HFFc6 (cell line): ENCODE measurements at places on chromosomes 1 and 21. TPM values are rescaled to one million over a fixed set of nuclear protein-coding genes. Genes with fewer than 3 reads are reported as not detected.

DNA sequence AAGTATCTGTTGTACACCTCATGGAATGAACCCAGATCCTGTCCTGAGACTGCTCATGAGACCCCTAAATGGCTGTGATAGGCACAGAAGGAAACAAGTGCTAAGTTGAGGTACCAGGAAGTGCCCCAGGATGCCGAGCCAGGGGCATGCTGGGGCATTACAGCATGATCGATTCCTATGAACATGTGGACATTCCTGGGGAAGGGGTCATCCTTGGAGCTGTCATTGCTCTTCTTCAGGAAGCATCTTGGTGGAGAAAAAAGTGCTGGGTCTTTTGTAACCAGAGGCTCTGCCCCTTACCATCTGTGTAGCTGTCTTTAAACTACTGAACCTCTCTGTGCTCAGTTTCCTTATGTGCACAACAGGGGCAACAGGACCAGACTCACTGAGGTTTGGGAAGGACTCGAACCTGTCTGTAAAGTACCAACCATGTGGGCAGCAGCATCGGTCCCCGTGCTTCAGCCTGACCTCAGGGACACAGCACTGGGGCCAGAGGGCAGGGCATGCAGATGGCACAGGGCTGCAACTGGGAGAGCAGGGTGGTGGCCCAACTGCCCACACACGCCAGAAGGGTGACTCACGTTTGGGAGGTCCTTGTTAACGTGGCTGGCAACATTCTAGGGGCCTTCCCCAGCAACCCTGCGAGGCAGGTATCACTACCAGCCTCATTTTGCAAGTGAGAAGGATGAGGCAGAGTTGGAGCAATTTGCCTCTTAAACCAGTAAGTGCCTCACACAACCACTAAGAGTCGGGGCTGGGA is 142.3 kb upstream of the EDN2 start:
- H3K36me3 ChIP-seq, result peaks cover 4% of the 10 kb centered on the region; the same call in 1 of the 2 replicates
- DNase-seq, result no peak
- H3K4me3 ChIP-seq, result no peak overlapping the region

- no peaks in the 10 kb centered on the region for H3K27me3 ChIP-seq
- DNase-seq, result peak; percentile 62
- H3K36me3 ChIP-seq, result peaks cover 7% of the 10 kb centered on the region; the same call in 1 of the 2 replicates
- peaks cover 61% of the 10 kb centered on the region for H3K4me1 ChIP-seq
These were observed 85.9 kb downstream of the TCP10L start for GRCh38 chr21:32499249-32500055.

DNA sequence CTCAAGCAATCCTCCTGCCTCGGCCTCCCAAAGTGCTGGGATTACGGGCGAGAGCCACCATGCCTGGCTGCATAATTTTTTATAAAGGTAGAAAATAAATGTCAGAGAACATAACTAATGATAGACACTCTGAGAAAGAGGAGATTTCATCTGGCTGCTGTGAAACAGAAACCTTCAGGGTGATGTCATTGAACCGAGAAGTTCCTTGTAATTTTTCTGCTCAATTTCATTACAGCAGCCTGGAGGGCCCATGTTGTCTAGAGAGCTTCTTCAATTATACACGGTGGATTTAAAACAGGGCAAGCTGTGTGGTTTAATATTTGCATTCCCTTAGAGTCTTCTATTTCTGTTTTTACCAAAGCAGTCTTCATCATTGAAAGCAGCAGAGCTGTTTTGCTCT is 64.3 kb upstream of the MORC3 start:
- peaks cover 13% of the 10 kb centered on the region for H3K4me1 ChIP-seq
- H3K27me3 ChIP-seq, result peaks cover 1% of the 10 kb centered on the region
- peaks cover 33% of the 10 kb centered on the region for H3K36me3 ChIP-seq
- DNase-seq, result no peak

GRCh38 chr1:195754874-195755273 is 853.4 kb downstream of the KCNT2 start:
- H3K4me3 ChIP-seq, result no peak overlapping the region
- no peak overlapping the region for H3K27ac ChIP-seq
- H3K27me3 ChIP-seq, result no peaks in the 10 kb centered on the region
- no peaks in the 10 kb centered on the region for H3K36me3 ChIP-seq

- H3K27ac ChIP-seq, result no peak overlapping the region
- DNase-seq, result no peak
- H3K36me3 ChIP-seq, result no peaks in the 10 kb centered on the region
- H3K4me3 ChIP-seq, result no peak overlapping the region
These were observed 2.3 kb downstream of the RGS16 start for GRCh38 chr1:182601913-182602312.

DNA sequence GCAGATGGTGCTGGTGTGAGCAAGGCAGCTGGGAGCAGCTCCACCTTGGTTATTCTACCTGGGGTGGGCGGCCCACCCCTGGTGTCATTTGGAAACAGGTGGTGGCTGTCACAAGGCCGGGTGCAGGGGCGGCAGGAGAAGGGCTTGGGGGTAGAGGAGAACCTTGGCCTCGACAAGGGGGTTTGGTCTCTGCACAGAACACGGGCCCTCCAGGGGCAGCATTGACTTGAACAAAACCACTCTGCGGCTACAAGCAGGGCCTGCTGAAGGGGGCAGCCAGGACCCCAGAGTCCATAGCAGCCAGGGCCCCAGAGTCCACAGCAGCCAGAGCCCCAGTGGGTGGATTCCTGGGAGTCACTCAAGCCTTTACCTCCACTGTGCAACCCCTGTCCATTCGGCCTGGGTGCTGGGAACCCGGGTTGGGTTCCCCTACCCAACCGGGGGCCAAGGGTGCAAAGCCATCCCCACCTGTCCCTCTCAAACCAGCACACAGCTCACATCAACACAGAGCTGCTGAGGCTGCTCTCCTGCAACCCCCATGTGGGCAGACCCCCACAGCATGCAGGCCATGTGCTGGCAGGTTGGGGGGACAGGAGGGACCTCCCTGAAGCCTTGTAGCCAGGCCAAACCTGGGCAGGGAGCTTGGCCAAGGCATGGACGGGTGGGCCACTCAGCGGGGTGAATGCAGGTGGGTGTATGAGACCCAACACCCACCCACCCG is 7.7 kb downstream of the TRIM11 start:
- no peak overlapping the region for H3K27ac ChIP-seq
- no peak for DNase-seq
- no peaks in the 10 kb centered on the region; the same call in 1 of the 2 replicates for H3K36me3 ChIP-seq
- no peaks in the 10 kb centered on the region for H3K27me3 ChIP-seq
- H3K4me3 ChIP-seq, result no peak overlapping the region

- no peak overlapping the region for H3K27ac ChIP-seq
- H3K27me3 ChIP-seq, result peaks cover 1% of the 10 kb centered on the region
- H3K36me3 ChIP-seq, result no peaks in the 10 kb centered on the region; the same call in 1 of the 2 replicates
- no peaks in the 10 kb centered on the region for H3K4me1 ChIP-seq
These were observed 37.5 kb downstream of the GPR88 start for GRCh38 chr1:100575406-100575805.

GRCh38 chr21:46057111-46057709 is 40.7 kb upstream of the COL6A2 start:
- no peak overlapping the region for H3K4me3 ChIP-seq
- H3K27me3 ChIP-seq, result peaks cover 7% of the 10 kb centered on the region
- peak overlapping the region; percentile 91 for H3K27ac ChIP-seq
- peaks cover 73% of the 10 kb centered on the region for H3K4me1 ChIP-seq
- no peak for DNase-seq

- peaks cover 10% of the 10 kb centered on the region for H3K4me1 ChIP-seq
- peaks cover 33% of the 10 kb centered on the region for H3K27me3 ChIP-seq
- H3K36me3 ChIP-seq, result peaks cover 1% of the 10 kb centered on the region
- H3K27ac ChIP-seq, result no peak overlapping the region
- no peak for DNase-seq
- H3K4me3 ChIP-seq, result no peak overlapping the region; the same call in 1 of the 2 replicates
These were observed 1.1 kb upstream of the KCNQ4 start for GRCh38 chr1:40782371-40782956.

GRCh38 chr1:27496604-27497155 is 6.7 kb upstream of the WASF2 start:
- DNase-seq, result no peak
- peak overlapping the region; percentile 22; the same call in 1 of the 2 replicates for H3K4me3 ChIP-seq
- peaks cover 6% of the 10 kb centered on the region; the same call in 1 of the 2 replicates for H3K4me1 ChIP-seq
- H3K36me3 ChIP-seq, result no peaks in the 10 kb centered on the region

- peaks cover 43% of the 10 kb centered on the region for H3K4me1 ChIP-seq
- H3K36me3 ChIP-seq, result peaks cover 8% of the 10 kb centered on the region
- H3K27me3 ChIP-seq, result peaks cover 2% of the 10 kb centered on the region
These were observed 1.3 kb downstream of the S1PR1 start for GRCh38 chr1:101238031-101238628.

GRCh38 chr1:158330391-158331105 is 783 bp downstream of the CD1B start:
- no peaks in the 10 kb centered on the region for H3K27me3 ChIP-seq
- DNase-seq, result no peak
- no peak overlapping the region for H3K27ac ChIP-seq
- no peak overlapping the region for H3K4me3 ChIP-seq

GRCh38 chr1:45456531-45456930 is 34.4 kb downstream of the TESK2 start:
- no peaks in the 10 kb centered on the region for H3K36me3 ChIP-seq
- no peak overlapping the region for H3K4me3 ChIP-seq
- H3K27me3 ChIP-seq, result no peaks in the 10 kb centered on the region
- peaks cover 6% of the 10 kb centered on the region; the same call in 1 of the 2 replicates for H3K4me1 ChIP-seq

LRRC3 gene
- total RNA-seq, result not detected in 3 replicates

ATP6V1G3 gene
- 0.36 to 1.3 TPM in 2 of 3 replicates, not detected in the other for total RNA-seq

AUNIP gene
- 1.9 to 2.8 TPM (median 2.4 TPM) in 3 replicates for total RNA-seq

BSND gene
- total RNA-seq, result not detected in 3 replicates

FABP3 gene
- 2.2 and 3.2 TPM in 2 replicates for total RNA-seq

HES5 gene
- 0.22 to 0.57 TPM (median 0.37 TPM) in 3 replicates for total RNA-seq

KCNJ15 gene
- total RNA-seq, result 0.58 to 0.92 TPM (median 0.80 TPM) in 3 replicates

TM2D1 gene
- total RNA-seq, result 37.8 to 47.0 TPM (median 40.0 TPM) in 3 replicates
